ENCODE measurements at places on chromosomes 1 and 21. TPM values are rescaled to one million over a fixed set of nuclear protein-coding genes. Genes with fewer than 3 reads are reported as not detected.
A peak's percentile ranks its signal among the peaks of the same experiment; 100 is the strongest.

Gene RPTN
- total RNA-seq: not detected

Gene RAP1GAP
- 0.96 TPM for total RNA-seq

GRCh38 chr1:45411510-45411899 is 71.3 kb upstream of the MUTYH start:
- DNase-seq: peak; percentile 9

Gene DOCK7
- 78.5 TPM for total RNA-seq

DNA sequence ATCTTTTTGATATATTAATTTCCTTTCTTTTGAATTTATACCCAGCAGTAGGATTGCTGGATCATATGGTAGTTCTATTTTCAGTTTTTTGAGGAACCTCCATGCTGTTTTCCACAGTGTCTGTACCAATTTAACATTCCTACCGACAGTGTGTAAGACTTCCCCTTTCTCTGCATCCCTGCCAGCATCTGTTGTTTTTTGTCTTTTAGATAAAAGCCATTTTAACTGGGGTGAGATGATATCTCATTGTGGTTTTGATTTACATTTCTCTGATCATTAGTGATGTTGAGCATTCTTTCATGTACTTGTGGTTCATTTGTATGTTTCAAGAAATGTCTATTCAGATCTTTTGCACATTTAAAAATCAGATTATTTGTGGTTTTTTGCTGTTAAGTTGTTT is 62.4 kb upstream of the STUM start:
- no peak for DNase-seq

- DNase-seq: no peak
Observed at GRCh38 chr1:15308621-15309027, 61.6 kb downstream of the FHAD1 start.

- DNase-seq: peak; percentile 78
Observed at GRCh38 chr21:26405735-26406361, 167.2 kb downstream of the CYYR1 start.

- DNase-seq: no peak
Observed at GRCh38 chr21:35316933-35317332, 267.8 kb upstream of the RUNX1 start.

Gene LENEP
- 1.7 TPM for total RNA-seq

Data from RPMI7951 (cell line).